NCI-H187 (cell line): ENCODE measurements at places on chromosomes 12 and 14.

DNA sequence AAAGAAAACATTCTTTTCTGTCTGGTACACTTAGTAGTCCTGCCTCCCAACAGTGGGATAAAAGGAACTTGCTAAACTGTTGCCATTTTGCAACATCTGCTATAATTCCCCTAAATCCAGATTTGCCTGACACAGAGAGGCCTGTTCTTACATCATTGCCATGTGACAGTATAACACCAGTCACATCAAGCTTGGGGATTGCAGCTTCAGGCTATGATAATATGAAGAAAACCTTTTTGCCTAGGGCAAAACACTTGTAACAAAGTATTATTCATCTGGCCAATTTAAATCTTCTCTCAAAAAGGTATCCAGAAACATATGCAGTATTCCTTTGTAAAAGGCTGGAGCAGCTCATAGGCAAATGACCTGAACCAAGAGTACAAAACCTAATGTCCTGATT, 80.9 kb upstream of the OTX2 start:
- no peak for DNase-seq

DNA sequence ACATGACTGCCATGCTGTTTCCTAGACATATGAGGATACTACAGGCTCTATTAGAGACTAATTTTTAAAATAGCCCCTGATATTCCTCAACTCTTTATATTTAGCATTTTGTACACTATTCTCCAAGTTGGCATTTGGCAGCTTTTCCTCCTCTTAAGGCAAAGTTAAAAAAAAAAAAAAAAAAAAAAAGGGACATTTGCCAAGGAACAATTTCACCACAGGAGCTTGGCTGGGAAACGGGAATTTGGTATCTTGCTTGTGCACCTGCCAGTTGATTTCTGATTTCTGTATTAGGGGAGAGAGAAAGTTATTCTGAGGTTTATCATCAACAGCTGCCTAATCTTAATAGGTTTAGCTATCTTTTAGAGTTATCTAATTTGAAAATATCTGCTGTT, 87.2 kb downstream of the CAND1 start:
- DNase-seq: no peak

- DNase-seq: no peak
Measured at GRCh38 chr12:130816097-130816496, 23.0 kb downstream of the STX2 start.

GRCh38 chr12:40168001-40168400, 56.8 kb upstream of the LRRK2 start:
- DNase-seq: no peak

DNA sequence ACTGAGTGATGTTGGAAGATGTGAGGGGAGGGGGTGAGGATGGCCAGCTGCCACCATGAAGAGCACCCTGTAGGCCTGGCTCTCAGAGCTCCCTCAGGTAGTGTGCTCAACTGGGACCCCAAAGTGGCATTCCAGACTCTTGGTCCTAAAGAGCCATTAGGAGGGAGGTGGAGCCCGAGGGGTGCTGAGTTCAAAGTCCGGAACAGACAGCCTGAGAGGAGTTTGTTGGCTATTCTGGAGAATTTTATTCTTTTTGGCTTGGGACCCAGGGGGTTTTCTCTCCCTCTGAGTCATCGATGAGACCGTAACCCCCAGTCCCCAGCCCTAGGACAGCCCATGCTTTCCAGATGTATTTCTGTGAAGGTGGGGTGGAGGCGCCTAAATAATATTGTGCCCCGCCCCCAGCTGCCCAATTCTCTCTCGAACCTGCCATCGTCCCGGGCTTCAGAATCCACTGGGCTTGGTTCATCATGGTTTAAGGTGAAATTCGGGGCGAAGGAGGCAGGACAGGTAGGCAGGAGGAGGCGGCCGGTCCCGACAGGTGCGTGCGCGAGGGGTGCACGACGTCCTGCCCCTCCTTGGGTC, 690 bp upstream of the RBP5 start:
- no peak for DNase-seq

DNA sequence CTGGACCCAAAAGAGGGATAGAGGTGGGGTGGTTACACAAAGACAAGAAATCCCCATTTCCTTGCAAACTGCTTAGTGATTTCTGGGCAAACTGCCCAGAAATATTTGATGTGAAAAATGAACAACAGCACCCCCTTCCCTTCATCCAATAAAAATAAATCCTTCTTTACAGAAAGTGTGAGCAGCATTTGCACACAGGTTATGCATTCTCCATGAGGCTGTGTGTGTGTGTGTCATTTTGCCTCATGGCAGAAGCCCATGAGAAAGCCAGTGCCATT, 17.2 kb upstream of the NRXN3 start:
- no peak for DNase-seq
